Neural crest cell (in vitro differentiated cells): ENCODE measurements at places on chromosomes 7 and 10.

- no peak for DNase-seq
Measured at GRCh38 chr7:114530057-114530611, 115.5 kb downstream of the FOXP2 start.

- no peak for DNase-seq
Measured at GRCh38 chr7:129529643-129530042, 27.3 kb downstream of the SMKR1 start.

- no peak for DNase-seq
Measured at GRCh38 chr7:48193421-48193820, 22.2 kb downstream of the ABCA13 start.

- no peak for DNase-seq
Measured at GRCh38 chr7:103141753-103142404, 7.0 kb downstream of the NAPEPLD start.

DNA sequence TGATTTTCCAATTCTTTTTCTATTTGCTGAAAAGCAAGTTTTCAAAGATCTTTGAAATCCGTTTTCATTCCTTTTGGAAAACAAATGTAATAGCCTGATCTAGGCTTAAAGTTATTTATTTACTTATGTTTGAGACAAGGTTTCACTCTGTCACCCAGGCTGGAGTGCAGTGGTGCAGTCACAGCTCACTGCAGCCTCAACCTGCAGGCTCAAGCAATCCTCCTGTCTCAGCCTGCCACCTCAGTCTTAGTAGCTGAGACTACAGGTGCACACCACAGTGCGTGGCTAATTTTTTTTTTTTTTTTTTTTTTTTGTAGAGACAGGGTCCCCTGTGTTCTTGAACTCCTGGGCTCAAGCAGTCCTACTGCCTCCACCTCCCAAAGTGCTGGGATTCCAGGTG lies 4.6 kb downstream of the ST7 start:
- no peak for DNase-seq

DNA sequence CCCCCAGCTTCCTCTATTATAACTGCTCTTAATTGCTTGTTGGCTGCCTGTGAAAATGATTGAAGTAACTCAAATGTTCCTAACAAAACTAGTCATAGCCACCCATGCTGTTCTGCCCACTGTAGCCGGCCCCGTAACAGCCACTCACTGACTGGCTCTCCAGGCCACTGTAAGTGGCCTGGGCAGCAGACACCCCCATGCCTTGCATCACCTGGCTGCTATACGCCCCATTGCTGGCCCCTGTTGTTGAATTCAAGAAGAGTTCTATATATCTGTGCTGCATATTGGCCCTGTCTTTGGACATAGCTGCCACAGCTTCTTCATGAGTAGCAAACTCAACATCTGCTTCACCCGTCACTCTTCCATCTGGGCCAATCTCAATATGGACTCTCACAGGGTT lies 15.1 kb downstream of the FXYD4 start:
- no peak for DNase-seq

DNA sequence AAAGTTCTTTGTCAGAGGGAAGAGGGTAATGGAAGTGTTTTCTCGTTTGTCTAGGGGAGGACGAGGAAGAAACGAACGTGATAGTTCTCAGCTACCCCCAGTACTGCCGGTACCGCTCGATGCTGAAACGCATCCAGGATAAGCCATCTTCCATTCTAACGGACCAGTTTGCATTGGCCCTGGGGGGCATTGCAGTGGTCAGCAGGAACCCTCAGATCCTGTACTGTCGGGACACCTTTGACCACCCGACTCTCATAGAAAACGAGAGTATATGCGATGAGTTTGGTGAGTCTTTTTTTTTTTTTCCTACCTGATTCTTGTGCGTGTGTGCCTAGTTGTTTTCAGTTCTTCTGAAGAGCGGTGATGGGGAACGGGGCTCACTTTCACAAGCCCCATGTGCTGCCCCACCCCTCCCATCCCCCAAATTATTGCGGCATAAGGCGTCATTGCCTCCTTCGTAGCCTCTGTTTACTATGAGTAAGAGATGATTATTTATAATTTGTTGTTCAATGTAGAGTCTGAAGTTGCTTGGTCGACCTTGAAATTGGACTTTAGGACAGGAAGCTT lies 98.6 kb downstream of the ARID5B start:
- DNase-seq, result no peak

DNA sequence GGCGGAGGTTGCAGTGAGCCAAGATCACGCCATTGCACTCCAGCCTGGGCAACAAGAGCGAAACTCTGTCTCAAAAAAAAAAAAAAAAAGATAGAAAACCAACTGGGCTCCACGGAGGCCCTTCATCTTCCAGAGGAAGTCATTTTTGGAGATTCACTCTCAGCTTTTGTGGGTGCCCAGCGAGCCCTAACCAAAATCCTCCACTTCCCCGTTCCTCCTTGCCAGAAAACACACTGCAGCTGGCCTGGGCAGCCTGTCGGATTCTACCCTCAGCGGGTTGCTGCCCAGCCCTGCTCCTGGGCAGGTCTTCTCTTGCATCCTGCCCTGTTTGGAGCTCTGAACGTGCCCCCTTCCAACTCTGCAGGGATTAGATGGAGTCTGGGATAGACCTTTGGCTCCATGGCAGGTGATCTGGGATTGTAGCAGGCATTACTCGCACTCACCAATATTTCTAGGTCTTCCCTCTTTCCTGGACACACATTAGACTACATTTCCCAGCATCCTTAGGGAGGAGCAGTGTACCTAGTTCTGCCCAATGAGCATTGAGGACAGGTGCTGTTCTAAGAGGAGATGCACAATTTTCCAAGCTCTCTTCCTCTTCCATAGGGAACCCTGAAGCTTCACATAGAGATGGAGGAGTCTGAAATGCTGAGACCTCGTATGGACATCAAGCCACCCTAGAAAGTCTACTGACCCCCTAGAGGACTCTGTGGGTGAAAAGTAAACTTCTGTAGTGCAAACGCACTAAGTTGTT lies 4.6 kb downstream of the GRID2IP start:
- no peak for DNase-seq

GRCh38 chr7:129781928-129782817 lies 170.6 kb downstream of the UBE2H start:
- DNase-seq, result no peak

DNA sequence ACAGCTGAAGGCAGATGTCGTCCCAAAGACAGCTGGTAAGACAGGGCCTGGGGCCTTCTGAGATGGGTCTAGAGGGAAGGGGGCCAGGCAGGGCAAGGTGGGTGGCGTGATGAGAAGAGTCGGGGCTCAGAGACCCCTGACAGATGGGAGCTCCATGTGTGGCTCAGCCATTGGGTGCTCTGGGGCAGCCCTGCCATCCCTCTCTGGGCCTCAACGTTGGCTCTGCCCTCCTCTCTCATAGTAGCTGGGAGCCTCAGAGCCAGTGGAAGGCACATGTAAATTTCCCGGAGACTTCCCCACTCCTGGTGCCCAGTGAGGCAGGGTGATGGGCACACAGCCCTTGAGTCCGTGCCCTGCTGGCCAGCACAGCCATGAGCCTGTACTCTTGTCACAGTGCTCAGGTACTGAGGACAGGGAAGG lies 1.8 kb downstream of the PPIF start:
- no peak for DNase-seq

- DNase-seq, result no peak
Measured at GRCh38 chr7:36942955-36943354, 218.7 kb upstream of the AOAH start.

GRCh38 chr7:157516311-157516710 lies 179.5 kb downstream of the DNAJB6 start:
- no peak for DNase-seq

DNA sequence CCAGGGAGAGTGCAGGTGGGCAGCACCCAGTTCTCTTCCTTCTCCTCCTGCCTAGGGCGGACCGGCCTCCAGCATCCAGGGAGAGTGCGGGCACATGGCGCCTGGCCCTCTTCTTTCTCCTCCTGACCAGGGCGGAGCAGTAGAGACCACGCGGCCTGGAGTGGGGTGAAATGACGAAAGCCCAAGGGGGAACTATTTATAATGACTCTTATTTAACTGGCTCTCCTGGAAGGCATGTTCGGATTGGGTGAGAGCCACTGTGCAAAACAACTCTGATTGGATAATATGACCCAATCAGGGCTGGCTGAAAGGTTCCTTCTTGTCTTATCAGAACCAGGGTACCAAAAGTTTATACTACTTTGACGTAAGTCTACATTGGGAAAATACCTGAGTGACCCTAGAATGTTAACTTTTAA lies 63.1 kb downstream of the ZNF37A start:
- DNase-seq, result no peak

DNA sequence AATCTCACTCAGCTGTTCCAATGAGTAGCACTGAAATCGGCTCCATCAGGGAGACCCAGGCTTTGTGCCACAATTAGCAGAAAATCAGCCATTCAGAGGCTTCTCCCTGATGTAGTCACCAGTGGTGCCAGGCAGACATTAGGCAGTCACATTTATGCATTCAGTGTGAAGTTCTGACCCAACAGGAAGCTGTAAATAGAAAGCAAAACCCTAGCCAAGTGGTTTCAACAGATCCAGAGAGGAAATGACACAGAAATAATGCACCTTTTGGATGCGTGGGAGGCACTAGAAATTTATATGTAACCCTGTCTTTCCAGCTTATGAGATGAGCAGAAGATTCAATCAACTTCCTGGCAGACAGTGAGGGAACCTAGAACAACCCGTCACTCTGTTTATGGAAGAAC lies 186.4 kb downstream of the PDE1C start:
- DNase-seq, result no peak

GRCh38 chr7:114939484-114940097 lies 17.7 kb downstream of the MDFIC start:
- no peak for DNase-seq

DNA sequence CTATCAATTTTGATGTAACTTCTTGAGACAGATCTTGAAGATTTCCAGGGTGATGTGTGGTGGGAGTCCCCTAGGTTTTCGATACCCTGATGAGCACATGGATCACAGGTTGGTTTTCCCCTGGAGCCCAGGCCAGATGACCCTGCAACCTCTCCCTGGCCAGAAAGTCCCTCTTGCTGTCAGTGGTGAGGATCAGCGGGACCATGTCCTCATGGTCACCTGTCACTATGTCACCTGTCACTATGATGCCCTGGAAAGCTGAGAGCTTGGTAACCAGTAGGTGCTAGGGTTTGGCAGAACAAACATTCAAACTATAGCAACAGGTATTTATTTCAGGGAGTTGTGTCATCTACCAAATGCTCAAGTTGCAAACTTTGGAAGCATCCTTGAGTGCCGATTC lies 197.9 kb downstream of the ARHGAP12 start:
- DNase-seq, result no peak

- DNase-seq, result no peak
Measured at GRCh38 chr7:85196696-85197095, 9.8 kb upstream of the SEMA3D start.

GRCh38 chr7:123682690-123683089 lies 27.0 kb downstream of the LMOD2 start:
- DNase-seq, result peak; percentile 12

DNA sequence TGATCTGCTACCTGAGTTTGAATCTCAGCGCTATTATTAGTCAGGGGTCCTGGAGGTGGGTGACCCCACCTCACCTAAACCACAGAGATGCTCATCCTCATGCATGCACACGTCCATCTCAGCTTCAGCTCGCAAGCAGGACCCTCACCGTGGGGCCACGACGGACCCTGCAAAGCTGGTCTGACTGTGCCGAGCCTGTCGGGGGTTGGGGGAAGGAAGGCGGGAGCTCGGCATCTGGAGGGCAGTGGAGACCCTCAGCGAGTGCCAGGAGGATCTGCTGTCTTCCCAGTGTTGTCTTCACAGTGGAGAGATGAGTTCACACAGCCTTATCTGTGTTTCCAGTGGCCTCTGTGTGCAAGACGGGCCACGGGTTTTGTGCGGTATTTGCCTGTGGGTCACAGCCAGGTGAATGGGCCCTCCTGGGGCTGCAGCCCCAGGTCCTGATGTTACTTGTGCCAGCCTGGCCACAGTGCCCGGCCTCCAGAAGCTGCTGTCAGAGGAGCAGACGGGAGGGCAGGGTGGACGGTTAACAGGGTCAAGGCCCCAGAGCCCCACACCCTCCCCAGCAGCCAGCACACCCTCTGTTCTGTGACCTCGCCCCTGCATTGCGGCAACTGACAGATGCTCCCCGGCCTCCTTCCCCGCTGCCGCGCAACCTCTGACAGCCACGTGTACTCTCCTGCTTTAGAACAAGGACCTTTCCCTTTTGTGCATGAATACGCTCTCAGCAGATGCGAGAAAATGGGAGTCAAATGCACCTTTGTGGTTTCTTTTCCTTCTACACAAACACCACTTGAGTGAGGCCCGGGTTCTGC lies 528.8 kb downstream of the DNAJB6 start:
- DNase-seq, result no peak

DNA sequence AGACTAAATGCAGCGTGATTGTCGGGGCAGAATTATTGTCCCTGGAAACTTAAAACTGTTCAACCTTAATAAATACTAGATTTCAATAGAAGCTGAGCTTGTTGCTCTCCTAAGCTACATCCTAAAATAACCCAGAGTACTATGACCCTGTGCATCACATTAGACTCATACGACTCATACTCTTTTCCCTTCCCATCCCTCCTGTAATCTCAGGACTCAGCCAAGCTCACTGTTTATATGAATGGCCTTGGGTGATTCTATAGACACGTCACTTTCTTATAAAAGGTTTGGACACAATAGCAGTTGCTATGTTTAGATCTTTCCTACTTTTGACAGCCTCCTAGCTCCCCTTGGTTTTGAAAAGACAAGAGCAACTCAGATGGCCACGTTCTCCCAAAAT lies 17.2 kb downstream of the TCF7L2 start:
- no peak for DNase-seq

DNA sequence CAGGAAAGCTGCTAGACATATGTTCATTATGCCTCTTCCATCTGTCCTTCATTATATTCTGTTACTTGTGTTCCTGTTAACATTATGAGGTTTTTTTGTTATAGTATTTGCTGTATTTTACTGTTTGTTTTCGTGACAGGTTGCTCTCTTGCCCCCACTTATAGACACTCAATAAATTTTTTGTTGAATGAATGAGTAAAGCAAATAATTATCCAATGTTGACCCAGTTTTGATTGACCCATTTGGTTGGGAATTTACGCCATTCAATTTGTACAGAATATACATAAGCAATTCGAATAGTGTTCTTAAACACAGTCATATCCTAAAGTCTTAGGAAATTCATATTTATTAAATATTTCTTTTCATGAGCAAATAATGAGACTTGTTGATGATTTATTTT lies 11.8 kb downstream of the CCSER2 start:
- no peak for DNase-seq

DNA sequence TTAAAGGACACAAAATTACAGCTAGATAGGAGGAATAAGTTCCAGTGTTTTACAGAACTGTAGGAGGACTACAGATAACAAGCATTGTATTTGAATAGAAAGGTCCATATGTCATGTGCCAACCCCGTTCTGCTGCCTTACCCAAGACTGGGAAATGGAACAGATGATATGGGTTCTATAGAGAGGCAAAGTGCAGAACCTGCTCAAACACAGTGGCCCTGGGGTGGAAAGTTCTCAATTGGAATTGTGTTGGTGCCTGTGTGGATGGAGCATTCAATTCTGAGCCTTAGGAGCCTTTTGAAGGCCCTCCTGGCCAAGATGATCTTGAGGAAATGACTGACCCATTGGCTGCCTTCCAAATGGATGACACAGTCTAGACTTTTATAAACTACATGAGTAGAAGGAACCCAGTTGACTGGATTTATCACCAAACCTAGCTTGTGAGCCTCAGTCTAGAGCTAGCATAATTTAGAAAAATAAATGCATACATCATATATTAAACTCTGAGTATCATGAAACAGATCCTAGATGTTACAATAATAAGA lies 4.1 kb upstream of the PRSS1 start:
- DNase-seq, result no peak
